CD4-positive, alpha-beta T cell treated with Interferon gamma for 1 hour (primary cell): ENCODE measurements at places on chromosomes 3 and 15.
A peak's percentile ranks its signal among the peaks of the same experiment; 100 is the strongest.

DNA sequence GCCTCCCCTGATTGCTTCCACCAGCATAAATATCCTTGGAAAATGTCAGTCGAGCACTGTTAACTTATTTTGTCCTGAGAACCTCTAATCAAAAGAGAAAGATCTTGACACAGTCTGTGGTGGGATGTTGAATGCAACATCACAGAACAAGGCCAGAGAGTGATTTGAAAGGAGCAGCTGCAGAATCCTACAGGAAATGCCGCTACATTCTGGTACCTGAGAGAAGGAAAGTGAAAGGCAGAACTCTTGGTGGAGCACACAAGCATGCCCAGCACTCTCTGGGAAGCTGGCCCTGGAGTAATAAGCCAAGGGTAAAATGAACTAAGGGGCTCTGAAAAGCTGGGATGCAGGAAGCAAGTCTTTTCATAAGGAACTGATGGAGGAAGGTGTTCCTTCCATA is 75.8 kb downstream of the CBLB start:
- DNase-seq = no peak

GRCh38 chr3:120448756-120449155 is 2.0 kb downstream of the FSTL1 start:
- DNase-seq = no peak

GRCh38 chr3:49158103-49158709 is 7.9 kb downstream of the CCDC71 start:
- DNase-seq = peak; percentile 60

DNA sequence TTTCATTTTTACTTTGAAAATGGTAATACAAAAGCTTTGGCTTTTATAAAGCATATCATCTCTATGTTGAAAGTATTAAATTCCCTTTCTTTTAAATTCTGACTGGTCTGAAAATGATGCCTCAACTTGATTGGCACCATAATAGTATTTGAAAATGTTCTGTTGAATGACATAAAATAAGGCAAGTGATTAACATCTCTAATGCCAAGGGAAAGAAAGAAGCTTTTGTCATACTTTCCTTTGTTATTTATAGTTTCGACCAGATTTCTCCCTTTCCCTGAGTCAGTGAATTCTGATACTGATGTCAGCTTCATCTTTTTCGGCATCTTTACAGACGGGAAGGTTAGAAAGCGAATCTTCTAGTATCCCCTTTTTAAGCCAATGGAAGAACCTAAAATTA is 3.4 kb upstream of the AP4E1 start:
- no peak for DNase-seq

DNA sequence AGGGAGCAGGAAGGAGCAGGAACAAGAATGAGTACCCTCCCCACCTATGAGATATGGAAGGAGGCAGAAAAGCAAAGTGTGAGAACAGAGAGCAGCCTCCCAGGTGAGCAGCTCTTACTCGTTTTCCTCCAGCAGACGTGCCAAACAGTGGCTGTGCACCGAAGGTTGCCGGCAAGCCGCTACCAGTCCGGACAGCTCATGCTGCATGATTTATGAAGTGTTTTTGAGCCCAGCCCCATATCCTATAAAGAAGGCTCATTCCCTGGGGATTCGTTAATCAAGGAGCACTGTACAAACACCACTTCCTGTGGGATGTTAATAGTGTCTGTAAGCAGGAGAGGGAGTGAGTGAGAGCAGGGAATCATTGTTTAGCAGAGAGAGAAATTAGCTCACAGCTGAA is 118.3 kb upstream of the FOXB1 start:
- no peak for DNase-seq

DNA sequence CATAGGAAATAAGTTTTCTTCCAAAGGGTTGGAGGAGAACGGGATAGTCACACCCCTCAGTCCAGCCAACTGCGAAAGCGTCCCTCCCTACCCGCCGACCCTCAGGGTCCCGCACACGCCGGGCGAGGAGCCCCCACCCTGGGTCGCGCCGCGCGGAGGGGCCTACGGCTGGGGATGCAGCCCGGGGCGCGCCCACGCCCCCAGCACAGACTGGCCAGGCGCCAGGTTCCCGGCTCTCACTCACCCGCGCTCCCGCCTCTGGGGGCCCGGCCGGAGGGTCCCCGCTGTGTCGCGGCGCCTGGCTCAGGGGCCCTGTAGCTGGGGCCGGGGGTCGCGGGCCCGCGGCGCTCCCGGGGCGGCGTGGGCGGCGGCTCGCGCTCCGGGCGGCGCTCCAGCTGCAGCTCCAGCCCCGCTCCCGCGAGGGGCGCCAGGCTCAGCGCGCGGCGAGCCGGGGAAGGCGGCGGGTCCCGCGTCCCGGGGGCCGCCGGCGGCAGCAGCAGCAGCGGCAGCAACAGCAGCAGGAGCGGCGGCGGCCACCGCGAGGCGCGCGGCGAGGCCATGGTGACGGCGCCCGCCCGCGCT is 375 bp downstream of the HEG1 start:
- no peak for DNase-seq

DNA sequence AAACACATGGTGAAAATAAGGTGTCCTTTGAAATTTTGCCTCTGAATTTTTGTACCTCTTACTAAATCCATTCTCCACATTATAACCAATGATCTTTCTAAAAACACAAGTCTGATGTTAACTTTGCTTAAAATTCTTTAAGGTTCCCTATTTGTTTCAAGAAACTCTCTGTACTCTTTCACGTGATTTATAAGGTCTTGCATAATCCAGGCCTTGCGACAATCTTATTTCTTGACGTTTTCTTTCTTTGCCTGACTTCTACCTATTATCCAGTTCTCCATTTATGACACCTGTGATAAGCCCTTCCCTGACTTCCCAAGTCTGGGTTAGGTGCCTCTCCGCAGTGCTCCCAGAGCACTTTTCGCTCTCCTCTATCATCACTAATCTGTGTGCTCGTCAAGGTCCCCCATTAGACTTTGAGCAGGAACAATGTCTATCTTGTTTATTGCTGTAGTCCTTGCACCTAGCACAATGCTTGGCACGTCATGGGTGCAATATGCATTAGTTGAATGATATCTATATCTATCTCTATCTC is 24.3 kb upstream of the KPNA1 start:
- no peak for DNase-seq

GRCh38 chr3:172119266-172119969 is 80.0 kb downstream of the FNDC3B start:
- no peak for DNase-seq

DNA sequence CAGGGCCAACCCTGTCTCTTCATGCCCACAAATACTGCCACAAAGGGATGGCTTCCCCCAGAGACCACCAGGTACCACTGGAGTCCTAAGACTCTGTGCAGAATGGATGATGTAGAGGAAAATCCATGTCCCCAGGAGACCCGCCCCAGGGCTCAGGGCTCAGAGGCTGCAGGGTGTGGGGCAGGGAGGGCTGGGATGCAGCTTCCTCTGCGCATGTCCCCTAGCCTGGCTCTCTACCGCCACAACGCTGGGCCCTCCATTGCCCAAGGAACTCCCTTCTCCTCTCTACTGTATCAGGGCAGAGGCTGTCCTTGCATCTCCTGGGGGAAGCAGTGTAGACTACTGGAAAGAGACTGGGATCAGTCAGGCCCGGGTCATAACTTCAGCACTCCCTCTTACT is 19.5 kb upstream of the TICRR start:
- DNase-seq = no peak

DNA sequence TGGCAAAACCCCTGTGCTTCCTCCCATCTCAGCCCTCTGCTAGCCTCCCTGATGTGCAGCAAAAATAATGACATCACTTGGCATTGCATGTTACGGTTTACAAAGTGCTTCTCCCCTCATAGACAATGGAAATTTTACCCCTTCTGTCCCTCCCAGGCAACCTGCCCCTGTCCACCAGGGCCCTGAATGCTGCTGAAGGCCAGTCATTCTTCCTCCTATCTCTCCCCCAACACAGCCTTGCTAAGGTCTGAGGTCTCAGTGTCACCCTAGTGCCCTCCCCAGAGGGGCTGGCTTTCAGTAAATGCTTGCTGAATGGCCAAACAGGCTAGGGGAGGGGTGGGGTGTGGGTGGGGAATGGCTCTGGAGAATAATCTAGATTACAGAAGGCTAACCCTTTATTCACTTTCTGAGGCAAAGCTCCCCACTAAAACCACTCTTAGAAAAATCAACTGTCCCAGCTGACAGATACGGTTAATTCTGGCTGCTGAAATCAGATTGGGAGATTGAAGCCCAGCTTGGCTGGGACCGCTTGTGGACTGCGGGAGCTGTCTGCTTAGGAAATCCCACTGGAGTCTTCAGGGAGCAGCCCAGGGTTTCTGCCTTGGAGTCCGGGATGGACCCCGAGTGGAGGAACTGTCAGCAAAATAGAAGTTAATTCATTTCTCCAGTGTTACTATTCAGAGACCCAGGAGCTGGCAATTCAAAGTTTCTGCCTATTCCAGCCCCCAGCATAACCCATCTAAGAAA is 22.9 kb downstream of the ANP32A start:
- no peak for DNase-seq

DNA sequence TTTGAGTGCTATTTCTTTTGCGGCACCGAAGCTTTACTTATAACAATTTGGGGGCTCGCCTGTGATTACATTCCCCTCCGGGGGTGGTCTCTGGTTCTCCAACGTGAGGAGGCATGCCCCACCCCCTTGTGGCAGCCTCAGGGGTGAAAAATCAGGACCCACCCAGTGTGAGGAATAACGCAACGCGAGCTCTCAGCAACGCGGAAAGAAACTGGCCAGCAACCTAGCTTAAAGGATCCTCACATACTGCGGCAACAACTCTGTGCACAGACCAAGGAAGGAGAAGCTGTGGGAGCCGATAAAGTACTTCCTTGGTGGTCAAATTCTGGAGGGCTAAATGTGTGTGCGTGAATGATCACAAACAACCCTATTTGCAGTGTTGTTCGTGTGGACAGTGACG is 5.8 kb downstream of the IQCF1 start:
- DNase-seq = no peak

DNA sequence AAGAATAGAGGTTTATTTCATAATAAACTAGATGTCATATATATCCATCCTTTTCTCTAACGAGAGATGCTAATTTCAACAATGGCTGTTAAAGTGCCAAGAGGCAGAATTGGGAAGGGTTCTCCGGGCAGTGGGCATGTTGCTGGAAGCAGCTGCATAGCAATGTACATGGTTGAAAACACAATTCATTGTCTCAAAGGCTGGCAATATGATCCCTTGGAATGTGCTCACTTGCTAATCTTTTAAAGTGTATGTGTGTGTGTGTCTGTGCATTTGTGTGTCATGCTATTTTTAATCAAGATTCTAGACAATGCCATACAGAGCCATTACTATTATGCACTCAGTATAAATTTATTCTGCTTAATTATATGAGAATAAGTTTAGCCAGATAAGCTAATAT is 1020.3 kb downstream of the NAALADL2 start:
- no peak for DNase-seq

- DNase-seq = no peak
Observed at GRCh38 chr15:82130248-82130647, 84.4 kb upstream of the MEX3B start.

- DNase-seq = no peak
Observed at GRCh38 chr3:76753599-76753998, 286.3 kb upstream of the ROBO2 start.

- DNase-seq = no peak
Observed at GRCh38 chr3:113271189-113271588, 59.8 kb downstream of the BOC start.

DNA sequence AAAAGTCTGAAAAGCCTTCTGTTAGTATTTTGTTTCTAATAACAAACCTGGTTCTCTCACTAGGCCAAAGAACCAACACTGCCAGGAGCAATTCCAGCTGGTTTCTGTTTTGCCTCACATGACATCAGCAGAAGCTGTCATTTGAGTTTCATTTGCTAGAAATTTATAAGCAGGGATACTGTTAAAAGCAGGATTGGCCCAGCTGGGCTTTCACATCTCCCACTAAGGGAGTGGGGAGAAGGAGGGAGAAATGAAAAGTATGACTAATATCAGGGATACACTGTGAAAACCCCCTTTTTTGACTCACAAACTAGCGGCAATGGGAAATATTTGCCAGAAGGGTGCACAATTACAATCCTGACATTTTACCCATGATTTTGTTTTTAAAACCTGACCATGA is 5.3 kb downstream of the CCDC80 start:
- DNase-seq = no peak

GRCh38 chr3:53264718-53265117 is 8.9 kb upstream of the TKT start:
- DNase-seq = no peak

- DNase-seq = no peak
Observed at GRCh38 chr3:20478436-20478835, 292.4 kb upstream of the SGO1 start.

GRCh38 chr3:128996726-128997125 is 2.9 kb upstream of the CFAP92 start:
- no peak for DNase-seq

DNA sequence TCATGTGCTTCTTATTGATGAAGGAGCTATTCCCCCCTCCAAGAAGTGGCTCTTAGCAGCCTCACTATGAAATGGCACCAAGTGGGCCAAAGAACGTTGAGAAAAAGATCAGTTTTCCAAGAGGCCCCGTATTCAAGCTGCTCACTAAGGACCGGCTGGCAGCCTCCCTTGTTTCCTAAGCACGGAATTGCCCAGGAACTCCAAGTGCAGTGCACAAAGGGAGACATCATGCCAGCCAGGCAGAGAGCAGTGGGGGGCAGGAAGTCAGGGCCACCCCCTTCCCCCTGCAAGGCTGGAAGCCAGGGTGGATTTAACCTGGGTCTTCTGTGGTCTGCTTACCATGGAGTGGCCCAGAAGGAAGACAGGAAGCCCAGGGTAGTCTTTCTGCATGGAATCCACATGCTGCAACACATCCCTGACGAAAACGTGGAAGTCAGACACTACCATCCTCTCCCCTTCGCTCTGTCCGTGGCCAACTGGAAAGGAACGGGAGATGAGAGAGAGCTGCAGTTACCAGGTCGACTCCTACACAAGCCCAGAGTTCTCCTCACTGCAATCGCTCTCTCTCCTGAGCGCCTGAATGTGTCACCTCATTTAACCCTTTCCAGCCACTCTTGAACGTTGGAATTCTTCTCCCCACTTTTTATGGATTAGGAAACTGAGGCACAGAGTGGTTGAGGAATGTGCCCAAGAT is 49.5 kb downstream of the ABTB1 start:
- DNase-seq = no peak

GRCh38 chr3:134034005-134034785 is 4.5 kb upstream of the SLCO2A1 start:
- DNase-seq = no peak
